ENCODE measurements at places on chromosomes 2 and 18.
A peak's percentile ranks its signal among the peaks of the same experiment; 100 is the strongest.

DNA sequence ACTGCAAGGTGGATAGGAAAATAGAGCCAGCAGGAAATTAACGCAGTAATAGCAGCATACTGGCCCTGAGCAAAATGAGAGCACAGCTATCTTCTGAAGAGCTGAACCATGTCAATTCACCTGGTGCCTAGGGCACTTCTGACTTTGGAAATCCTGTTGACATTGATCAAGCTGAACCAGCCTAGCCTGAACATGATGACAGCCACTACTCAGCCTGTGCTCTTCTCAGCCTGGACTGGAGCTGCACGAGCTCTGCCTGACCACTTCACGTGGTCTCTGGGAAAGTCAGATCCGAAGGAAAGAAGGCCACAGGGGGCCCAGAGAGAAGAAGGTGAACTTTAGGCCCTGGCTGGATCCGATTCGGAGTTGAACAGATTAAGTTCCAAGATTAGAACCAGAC, 421.9 kb downstream of the LPIN1 start:
- no peak for DNase-seq

- DNase-seq: no peak
Measured at GRCh38 chr2:235206399-235206798, 254.6 kb downstream of the SH3BP4 start.

- no peak for DNase-seq
Measured at GRCh38 chr2:223079925-223080324, 27.9 kb downstream of the KCNE4 start.

DNA sequence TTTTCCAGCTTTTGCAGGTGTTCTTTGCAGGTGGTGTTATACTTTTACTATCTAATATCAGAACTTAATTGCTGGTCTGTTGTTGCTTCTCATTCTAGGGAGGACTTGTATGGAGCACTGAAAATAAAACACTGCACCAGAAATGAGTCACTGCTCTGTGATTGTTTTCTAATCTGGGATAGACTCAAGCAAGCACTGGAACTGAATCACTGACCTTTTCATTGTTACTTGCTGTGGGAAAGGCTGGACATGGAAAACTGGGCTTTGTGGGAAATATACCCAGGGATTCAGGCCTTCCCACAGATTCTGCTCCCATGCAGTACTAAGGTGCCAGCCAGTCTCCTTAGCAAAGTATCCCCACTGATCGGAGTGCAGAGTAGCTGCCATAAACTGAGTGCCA, 470.0 kb upstream of the GCFC2 start:
- DNase-seq: no peak

- peak; percentile 45 for DNase-seq
Measured at GRCh38 chr2:101827246-101827645, 129.7 kb downstream of the MAP4K4 start.
